SK-N-SH treated with all-trans-retinoic acid at 6 μM for 48 hours (cell line): ENCODE measurements at places on chromosomes 12 and 14.

- peak; percentile 72 for ATAC-seq
Measured at GRCh38 chr12:95022477-95022876, 19.0 kb upstream of the NDUFA12 start.

GRCh38 chr12:119749666-119750065 is 81.7 kb downstream of the PRKAB1 start:
- no peak for ATAC-seq

GRCh38 chr14:52602131-52602530 is 49.5 kb downstream of the GPR137C start:
- ATAC-seq: no peak

GRCh38 chr12:123243671-123244262 is 10.5 kb downstream of the MTRFR start:
- no peak; the same call in 2 of the 3 replicates for ATAC-seq

- ATAC-seq: no peak
Measured at GRCh38 chr14:75442642-75443041, 14.8 kb downstream of the JDP2 start.

DNA sequence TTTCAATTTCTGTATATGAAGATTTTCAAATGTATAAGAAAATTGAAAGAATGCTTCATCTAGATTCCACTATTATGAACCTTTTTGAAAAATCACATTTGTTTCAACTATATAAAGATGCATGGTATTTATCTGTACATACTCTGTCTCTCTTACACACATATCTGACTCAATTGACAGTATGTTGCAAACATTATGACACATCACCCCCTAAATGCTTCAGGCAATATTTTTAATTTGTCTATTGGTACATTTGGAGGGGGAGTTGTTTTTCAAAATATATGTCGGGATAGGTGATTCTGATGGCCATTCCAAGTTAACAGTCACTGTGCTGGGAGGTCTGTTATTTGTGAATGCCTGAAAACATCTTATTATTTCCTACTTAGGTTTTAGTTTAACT is 14.4 kb downstream of the PCNX1 start:
- ATAC-seq: no peak

DNA sequence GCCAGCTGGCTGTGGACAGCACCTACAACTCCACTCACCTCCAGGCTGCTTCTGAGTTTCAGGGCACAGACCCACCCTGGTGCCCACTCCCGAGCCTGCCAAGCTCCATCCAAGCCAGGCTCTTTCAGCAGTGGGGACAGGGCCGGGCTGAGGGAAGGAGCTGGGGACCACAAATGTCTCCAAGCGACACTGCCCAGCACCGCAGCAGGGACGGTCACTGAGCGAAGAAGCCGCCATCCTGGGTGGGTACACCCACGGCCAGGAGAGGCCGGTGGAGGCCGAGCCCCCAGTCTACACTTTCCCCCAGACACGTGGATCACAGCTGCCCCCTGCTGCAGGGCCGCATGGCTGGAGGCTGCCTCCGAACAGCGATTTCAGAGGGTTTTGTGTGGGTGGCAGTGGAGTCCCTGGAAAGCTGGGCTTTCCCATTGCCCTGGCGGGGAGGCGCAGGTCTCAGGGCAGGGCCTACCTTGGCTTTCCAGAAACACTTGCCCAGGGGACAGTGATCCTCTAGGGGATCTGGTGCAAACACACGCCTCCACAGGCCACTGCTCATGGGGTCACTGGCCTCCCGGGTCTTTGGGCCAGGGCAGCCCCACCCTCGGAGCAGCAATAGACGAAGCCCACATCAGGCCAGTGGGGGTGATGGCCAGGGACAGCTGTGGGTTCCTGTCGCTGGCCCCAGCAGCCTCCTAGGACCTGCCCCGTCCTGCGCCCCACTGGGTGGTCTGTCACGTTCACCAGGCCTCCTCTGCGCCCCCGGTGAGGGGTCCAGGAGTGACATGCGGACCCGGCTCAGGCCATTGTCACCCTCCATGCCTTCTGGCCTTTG is 1.2 kb upstream of the GPR132 start:
- no peak for ATAC-seq

GRCh38 chr12:31235868-31236395 is 90.0 kb downstream of the SINHCAF start:
- no peak for ATAC-seq

DNA sequence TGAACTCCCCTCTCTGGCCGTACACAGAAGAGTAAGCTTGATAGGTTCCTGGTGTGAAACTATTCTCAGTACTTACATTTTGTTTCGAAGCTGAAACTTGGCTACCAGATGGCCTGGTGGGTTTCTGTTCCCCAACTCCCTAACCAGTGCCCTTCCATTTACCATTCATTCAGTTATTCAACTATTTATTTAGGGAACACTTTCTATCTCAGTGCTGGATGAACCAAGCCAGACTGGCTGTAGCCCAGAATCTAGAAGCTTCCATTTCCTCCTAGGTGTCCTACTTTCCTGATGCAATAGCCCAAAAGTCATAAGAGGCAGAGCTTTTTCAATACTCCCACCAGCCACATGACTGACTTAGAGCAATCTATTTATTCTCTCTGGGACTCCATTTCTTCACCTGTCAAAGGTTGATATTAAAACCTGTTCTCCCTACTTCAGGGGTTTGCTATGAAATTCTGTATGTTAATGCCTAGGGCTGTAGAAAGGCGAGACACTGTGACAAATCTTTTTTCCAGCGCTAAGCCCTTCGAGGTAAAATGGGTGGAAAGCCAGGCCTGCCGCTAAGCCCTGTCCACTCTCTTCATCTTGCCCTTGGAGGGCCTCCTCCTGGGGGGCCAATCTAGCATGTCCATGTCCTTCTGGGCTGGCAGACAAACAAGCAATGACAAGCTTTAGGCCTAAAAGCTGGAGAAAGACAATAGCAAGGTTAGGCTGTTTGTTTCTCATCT is 8.1 kb upstream of the IRF2BPL start:
- ATAC-seq: no peak

- no peak for ATAC-seq
Measured at GRCh38 chr12:109758426-109759420, 45.1 kb downstream of the FAM222A start.

GRCh38 chr12:47812797-47813510 is 6.7 kb downstream of the HDAC7 start:
- ATAC-seq: peak; percentile 76

DNA sequence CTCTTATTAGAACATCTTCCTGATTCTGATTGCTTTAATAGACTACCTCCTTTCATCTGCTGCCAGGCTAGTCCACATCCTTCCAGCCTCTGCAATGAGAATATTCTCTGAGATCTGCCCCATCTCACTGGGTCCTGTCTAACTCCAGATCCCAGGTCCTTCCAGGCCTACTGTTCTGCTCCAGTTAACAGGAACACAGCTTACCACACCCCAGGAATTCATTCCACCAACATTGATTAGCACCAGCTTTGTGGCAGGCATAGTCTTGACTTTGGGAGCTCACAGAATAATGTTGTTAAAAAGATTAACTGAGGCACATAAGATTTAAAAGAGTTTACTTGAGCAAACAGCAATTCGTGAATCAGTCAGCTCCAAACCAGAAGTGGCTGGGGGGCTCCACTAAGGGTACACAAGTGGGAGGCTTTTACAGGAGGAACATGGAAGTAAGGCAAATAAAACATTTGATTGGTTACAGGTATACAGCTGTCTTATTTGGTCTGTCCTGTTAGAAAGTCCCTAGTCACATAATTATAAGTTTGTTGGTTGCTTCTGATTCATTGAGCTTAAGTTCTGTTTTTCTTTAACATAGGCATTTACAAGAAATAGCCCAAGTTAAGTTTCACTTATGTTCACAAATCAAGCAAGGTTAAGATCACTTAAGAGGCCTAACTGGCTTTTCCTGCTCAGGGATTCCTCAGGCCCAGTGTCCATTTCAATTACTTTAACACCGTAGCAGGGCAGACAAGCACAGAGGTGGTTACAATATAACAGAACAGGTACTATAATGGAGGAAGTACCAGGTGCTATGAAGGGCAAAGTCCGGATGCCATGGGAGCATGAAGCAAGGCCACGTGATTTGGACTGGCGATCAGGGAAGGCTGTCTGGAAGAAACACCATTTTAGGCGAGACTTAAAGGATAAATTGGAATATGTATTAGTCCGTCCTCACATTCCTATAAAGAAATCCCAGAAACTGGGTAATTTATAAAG is 12.2 kb upstream of the MYH7 start:
- ATAC-seq: no peak

- peak; percentile 91 for ATAC-seq
Measured at GRCh38 chr12:78392918-78393317, 471.7 kb upstream of the SYT1 start.

GRCh38 chr12:85803231-85803630 is 33.0 kb downstream of the RASSF9 start:
- ATAC-seq: no peak

- ATAC-seq: no peak
Measured at GRCh38 chr12:40055228-40055579, 50.7 kb downstream of the SLC2A13 start.

GRCh38 chr12:124681779-124682391 is 114.5 kb upstream of the NCOR2 start:
- ATAC-seq: no peak

- no peak for ATAC-seq
Measured at GRCh38 chr12:7647071-7647470, 18.6 kb downstream of the APOBEC1 start.

DNA sequence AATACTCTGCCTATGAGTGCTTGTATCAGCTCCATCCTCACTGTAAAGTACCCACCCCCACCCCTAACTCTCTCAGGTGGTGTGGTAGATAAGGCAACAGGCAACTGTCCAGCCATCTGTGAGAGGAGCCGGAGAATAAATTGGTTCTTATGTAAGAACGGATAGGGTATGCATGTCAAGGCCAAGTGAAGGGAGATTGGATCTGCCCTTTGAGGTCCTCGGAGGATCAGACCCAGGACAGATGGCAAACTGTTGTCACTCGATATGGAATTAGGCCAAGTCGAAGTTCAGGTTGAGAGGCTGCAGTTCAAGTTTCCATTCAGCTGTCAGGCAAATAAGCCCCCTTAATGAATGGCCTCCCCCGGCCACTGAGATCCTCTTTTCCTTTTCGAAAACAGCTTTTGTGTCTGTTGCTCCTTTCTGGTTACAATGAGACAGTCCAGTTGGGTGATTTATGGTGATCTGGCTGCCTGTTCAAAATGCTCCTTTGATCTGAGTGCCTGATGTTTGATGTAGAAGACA is 120.3 kb downstream of the VRK1 start:
- no peak for ATAC-seq

- no peak for ATAC-seq
Measured at GRCh38 chr12:45407981-45408728, 192.3 kb downstream of the ANO6 start.

DNA sequence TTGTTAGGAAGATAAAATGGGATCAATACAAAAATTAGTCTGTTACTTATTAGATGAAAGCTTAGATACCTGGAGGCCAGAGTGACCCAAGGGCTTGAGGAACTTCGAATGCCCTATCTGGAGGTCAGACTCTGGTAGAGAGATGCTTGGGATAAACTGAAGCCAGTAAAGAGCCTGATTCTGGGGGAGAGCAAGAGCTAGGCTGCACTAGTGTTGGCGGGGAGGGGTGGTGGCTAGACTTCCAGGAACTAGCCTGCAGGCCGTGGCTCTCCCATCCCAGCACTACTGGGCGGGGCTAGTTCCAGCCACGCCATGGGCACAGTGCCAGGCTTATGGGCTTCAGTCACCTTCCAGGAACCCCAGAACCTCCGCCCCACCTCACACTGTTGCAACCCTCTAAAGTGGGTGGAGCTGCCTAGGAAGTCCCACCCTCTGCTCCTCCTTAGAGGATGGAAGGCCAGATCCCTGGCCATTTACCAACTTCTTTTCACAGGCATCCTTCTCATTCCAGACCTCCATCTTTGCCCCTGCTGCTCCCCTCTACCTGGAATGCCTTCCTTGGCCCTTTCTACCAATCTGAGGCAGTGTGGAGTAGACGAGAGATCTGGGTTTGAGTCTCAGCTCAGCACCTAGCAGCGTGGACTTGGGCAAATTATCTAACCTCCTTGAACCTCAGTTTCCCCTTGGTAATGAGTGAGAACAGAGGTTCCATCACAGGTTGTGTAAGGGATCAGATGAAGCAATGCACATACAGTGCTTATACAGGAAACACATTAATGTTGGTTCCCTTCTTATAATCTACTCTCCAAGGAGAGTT is 6.3 kb upstream of the NFE2 start:
- ATAC-seq: peak; percentile 59

DNA sequence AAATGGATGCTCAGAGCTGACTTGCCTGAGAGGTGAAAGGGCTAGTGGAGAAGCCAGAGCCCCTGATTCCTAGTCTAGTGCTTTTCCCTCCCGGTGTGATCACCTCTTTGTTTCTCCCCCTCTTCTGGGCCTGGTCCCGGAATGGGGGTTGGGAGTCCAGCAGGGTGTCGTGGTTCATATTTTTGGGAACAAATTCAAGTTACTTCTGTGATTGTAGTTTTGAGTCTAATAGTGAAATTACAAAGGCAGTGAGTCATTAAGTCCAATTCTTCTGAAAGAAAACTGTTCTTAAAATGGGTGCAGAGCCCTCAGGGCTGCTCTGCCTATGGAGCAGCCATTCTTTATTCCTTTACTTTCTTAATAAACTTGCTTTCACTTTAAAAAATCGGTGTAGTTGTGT is 7.6 kb downstream of the SUSD6 start:
- ATAC-seq: no peak

DNA sequence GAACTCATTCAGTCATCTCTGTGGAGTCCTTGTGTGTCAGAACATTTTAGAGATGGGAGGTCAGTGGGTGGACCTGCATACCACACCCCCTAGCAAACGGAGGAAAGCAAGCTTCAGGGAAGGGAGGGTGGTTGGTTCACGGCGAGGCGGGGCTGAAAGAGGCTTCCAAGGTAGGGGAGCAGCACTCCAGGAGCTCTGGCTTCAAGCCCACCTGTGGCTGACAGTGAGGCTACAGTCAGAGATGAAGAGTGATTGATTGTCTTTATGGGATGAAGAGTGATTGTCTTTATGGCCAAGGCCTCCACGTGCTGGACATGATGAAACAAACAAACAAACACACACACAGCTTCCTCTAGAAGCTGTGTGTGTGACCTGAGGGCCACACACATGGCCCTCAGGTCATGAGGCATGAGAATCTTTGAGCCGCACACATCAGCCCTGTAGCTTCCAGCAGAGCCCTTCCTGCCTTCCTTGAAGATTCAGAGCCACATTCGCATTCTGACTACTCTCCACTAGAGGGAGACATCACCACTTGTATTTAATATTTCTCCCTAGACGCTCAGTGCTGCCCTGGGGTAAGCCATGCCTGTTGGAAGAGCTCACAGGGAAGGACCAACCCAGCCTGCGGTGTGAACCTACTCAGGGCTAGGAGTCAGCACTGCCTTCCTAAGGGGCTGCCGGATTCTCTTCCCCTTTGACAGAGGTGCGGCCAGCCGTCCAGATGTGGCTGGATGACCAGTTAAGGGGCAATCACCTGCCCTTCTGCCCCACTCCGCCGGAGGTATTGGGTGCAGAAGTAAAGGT is 54.4 kb upstream of the KCNA1 start:
- ATAC-seq: peak; percentile 85

DNA sequence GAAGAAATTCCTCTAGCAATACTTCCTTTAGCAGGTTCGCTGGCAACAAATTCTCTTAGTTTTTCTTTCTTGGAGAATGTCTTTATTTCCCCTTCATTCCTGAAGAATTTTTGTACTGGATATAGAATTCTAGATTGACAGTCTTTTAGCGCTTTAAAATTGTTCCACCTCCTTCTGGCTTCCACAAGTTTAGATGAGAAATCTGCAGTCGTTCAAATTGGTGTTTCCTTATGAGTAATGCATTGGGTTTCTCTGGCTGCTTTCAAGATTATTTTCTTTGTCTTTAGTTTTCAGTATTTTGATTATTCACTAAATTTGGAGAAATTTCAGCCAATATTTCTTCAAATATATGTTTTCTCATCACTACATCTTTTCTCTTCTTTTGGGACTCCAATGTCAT is 33.3 kb upstream of the FGF6 start:
- no peak for ATAC-seq
